Brain (organoid and tissue), 16 donors: ENCODE measurements at places on chromosomes 4 and X. TPM values are rescaled to one million over a fixed set of nuclear protein-coding genes. Genes with fewer than 3 reads are reported as not detected.

- no peak for DNase-seq
These were observed 2.1 kb downstream of the PNMA6F start for GRCh38 chrX:153319295-153320046.

DNA sequence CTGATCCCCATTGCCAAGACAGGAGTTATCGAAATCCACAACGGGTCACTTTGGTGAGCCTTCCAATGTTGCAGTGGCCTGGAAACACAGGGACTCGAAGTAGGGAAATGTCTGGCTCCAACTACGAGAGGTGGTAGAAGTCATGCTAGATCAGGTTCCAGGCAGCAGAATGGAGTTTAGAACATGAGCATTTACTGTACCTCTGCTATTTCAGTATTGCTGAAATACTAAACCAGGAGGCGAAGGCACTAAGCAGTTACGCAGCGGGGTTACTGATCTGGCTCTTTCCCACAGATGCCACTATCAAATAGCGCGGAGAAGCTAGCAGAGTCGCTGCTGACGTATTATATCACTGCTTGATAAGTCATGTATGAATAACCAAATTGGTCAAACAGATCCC lies 56.3 kb downstream of the PTCHD1 start:
- DNase-seq, result no peak

GRCh38 chr4:34972189-34972588 lies 1272.1 kb downstream of the ARAP2 start:
- no peak for DNase-seq

GRCh38 chr4:54016504-54016903 lies 47.9 kb downstream of the CHIC2 start:
- no peak for DNase-seq

DNA sequence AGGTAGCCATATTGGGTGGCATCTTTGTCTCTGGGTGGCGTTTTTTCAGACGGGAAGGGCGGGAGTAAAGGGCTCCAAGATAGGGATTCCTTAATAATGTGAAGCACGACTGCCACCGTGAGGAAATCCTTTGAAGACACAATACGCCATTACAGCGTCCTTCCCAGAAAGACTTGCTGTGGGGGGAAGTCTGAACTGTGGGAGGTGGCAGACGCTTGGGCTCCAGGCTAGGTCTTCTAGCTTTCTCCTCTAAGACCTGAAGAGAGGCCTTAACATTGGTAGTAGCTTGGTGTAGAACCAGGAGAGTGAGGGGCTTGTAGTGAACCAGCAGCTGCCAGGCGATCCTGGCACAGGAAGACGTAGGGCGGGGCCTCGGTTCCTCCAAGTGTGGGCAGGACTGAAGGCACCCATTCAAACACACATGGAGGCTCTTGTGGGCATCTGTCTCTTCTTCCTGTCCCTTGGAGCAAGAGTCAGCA lies 197.3 kb downstream of the OR13H1 start:
- DNase-seq, result peak; percentile 95

DNA sequence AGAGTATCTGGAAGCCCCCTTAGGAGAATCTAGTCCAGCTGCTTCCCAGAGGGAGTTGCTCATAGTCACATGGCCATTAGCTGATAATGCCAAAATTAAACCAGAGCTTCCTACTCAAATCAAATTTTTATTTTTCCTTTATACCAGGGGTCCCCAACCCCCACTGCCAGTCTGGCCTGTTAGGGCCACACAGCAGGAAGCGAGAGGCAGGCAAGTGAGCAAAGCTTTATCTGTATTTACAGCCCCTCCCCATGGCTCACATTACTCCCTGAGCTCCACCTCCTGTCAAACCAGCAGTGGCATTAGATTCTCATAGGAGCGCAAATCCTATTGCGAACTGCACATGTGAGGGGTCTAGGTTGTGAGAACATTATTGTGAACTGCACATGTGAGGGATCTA lies 19.2 kb upstream of the TNIP3 start:
- DNase-seq, result no peak

GRCh38 chr4:119932277-119932676 lies 134.4 kb downstream of the MAD2L1 start:
- DNase-seq, result no peak

DNA sequence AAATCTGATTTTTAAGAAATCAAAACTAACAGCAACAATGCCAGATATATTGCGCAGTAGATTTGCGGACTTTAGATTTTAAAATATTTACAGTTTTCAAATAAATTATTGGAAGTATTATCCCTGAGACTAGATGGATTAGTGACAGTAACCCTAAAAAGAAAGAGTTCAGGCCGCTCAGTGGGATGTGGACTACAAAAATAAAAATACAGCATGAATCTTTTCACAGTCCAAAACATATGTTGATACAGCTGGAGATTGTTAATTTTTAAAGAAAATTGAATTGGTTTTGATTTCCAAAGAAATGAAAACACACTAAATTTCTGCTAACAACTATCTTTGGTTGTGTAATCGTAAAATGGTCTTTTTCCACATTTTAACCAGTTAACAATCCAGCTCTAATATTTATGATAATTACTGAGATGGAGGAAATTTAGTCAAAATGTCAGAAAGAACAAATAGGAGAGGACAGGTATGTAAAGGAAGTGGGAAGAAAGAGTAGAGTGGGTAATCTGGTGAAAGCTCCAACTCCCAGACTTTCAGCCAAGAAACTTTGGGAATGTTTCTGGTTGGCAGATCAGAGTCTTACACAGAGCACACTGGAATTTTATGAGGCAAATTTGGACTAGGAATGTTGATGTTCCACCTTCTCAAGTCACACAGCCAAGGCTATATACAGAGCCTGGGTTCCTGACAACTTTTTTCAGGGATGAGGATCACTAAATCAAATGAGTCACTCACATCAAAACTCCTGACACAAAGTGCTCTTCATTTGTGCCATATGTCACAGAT lies 15.1 kb downstream of the C4orf36 start:
- DNase-seq, result no peak

DNA sequence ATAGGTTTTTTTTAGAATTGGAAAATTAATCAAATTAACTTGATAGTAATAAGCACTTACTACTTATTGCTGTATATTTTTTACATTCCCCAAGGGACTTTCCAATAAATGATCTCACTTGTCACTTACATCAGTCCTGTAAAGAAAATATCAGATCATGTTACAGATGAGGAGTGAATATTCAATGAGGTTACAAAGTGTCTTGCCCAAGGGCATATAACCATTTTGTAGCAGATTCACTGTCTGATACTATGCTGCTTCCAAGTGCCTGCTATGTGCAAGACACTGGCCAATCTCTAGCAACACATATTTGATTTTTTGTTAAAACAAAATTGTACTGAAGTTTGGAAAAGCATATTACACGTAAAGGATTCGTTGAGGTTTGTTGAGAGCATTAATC lies 1287.7 kb downstream of the FAM133A start:
- DNase-seq, result no peak

DNA sequence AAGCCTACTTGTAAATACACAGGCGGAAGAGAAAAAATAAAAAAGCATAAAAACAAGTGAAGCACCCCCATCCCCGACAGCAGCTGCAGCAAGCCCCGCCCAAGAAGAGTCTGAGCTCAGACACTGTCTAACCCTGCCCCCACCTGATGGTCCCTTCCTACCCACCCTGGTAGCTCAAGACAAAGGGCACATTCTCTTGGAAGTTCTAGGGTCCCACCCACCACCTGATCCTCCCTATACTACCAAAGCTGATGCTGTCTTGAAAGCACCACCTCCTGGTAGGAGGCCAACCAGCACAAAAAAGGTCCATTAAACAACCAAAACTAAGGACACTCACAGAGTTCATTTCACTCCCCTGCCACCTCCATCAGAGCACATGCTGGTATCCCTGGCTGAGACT lies 308.2 kb downstream of the KLHL13 start:
- DNase-seq, result no peak

DNA sequence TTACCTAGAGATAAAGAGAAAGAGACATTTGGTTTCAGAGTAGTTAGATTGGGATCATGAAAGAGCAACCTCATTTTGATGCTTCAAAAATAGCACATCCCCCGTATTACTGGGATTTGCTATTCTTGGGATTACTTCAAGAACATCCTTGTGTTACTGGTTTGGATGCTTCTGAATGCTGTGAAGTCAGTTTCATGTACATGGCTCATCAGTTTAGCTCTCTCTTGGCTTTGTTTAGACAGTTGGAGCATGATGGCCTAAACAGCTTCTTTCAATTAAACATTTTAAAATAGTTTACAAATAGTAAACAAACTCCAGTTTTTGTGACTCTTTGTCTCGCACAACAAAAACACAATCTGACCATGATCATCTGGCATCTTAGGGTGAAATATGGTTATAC lies 23.9 kb downstream of the HTT start:
- no peak for DNase-seq

DNA sequence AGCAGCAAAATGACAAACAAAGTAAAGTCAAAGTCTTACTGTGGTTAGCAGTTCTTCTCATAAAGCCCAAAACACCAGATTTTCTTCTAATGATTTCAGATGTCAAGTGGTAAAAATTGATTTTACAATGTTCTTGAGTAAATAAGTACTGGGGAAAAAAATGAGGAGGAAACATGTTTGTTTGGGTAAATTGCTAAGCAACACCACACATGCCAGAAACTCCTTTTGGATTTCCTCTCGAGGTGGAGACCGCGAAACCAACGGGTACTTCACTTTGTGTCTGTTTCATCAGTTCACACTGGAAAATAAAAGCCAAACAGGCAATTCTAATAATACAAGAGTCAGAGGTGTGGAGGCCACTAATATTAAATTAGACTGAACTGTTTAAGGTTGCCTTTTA lies 4.6 kb upstream of the PKD2 start:
- no peak for DNase-seq

- DNase-seq, result no peak
These were observed 2.8 kb upstream of the NKX1-1 start for GRCh38 chr4:1409079-1409478.

GRCh38 chr4:122796801-122797404 lies 29.7 kb upstream of the FGF2 start:
- no peak for DNase-seq

DNA sequence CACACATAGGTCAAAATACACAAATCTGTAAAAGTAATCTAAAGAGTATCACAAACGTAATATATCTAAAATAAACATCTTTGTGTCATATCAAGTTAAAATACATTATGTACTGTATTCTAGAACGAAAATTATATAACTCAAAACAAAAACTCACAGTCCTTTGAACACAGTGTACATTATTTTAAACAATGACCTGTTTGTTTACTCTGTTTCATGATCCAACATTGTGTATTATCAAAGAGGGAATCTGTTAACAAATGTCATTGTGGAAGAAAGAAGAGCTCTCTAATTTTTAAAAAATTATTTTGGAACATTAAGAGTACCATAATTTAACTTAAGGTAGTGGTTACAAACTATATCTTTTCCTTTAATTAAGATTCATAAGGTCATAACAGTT lies 144.1 kb downstream of the FRYL start:
- DNase-seq, result no peak

GRCh38 chrX:17432158-17432557 lies 57.2 kb downstream of the NHS start:
- DNase-seq, result no peak

GRCh38 chrX:7047951-7048350 lies 99.6 kb upstream of the STS start:
- DNase-seq, result no peak

DNA sequence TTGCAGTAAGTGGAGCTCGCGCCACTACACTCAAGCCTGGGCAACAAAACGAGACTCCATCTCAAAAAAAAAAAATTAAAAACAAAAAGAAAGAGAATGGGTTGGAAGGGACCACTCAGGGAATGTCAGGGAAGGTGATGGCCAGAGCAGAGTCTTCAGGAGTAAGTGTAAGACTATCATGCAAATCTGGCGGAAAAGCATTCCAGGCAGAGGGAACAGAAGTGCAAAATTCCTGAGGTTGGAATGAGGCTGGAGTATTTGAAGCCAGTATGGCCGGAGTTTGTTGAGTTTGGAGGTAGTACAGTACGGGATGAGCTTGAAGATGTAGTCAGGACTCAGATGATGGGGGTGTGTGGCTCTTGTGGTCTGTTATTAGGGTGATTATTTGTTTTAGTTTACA lies 7.4 kb downstream of the GALNT7 start:
- no peak for DNase-seq

DNA sequence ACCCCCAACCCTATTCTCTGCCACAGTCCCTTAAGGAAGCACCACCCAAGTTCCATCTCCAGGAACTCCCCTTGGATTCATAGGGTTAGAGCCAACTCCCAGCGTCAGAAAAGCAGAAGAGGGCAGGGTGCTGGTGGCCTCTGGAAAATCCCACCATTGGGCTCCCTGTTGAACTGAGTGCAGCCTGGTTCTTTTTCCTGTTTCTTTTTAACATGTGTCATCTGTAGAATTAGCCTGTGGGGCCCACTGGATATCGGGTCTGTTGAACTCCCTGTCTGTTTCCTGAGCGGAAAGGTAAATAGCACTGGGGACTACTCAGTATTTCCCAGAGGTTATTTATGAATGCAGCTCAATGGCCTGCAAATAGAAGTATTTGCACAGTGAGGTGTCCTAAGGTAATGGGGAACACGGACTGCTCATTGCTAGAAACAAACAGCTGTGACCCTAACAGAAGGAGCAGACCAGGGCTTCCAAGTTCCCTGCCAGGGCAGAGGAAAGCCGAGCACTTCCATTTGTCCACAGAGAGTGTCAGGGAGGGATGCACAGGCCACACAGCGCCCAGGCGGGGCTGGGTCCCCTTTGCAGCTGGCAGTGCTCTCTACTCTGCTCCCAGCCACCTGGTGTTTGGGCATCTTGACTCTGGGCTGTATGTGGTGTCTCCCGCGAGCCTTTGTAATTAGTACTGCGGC lies 102.6 kb downstream of the FHDC1 start:
- DNase-seq, result no peak

- no peak for DNase-seq
These were observed 253.9 kb downstream of the IL15 start for GRCh38 chr4:141890279-141890678.

DNA sequence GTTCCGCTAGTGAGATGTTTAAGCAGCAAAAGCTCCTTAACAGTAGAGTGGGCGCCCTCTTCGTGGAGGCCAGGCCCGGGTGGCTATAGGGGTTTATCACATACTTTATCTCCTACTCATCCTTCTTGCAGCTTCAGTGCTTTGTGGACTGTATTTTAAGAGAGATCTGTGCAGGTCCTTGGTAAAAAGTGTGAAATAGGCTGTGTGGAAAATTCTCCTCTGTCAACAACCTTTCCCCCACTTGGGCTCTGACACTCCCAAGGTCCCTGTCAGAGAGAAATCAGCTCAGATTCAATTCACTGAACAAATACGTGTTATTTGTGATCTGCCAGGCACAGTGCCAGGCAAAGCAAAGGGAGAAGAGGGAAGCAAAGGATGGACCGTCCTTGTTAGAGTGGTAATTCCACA lies 214.3 kb upstream of the PPARGC1A start:
- DNase-seq, result no peak

GRCh38 chr4:46441136-46441859 lies 51.4 kb upstream of the GABRA2 start:
- no peak for DNase-seq

The RTL3 gene
- not detected for polyA plus RNA-seq

The NOA1 gene
- polyA plus RNA-seq, result 13.5 TPM

The KIT gene
- 28.2 TPM for polyA plus RNA-seq

The FAM149A gene
- polyA plus RNA-seq, result 8.6 TPM

The ENPP6 gene
- 6.8 TPM for polyA plus RNA-seq

The PAGE4 gene
- not detected for polyA plus RNA-seq

The ADGRL3 gene
- polyA plus RNA-seq, result 10.6 TPM

The HTRA3 gene
- 1.6 TPM for polyA plus RNA-seq

The MAGED4 gene
- polyA plus RNA-seq, result 107 TPM

The PGAM4 gene
- polyA plus RNA-seq, result not detected
